Amygdala (tissue), 56 donors: ENCODE measurements at places on chromosomes 4 and X.

DNA sequence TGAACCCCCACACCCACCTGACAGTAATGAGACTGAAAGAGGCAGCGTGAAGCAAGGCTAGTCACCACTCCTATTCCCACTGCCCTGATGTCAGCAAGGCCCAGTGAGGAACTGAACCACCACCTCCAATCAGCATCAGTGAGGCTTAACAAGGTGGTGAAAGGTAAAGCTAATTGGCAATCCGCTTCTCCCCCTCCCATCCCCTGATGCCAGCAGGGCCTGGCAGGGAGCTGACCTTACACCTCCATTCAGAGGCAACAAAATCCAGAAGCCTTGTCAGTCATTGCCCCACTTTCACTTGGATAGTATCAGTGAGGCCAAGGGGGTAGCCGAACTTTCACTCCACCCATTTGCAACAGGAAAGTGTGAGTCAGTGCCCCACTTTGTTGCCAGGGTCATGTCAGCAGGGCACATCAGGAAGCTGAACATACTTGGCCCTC is 60.8 kb downstream of the AWAT2 start:
- no peak for DNase-seq

DNA sequence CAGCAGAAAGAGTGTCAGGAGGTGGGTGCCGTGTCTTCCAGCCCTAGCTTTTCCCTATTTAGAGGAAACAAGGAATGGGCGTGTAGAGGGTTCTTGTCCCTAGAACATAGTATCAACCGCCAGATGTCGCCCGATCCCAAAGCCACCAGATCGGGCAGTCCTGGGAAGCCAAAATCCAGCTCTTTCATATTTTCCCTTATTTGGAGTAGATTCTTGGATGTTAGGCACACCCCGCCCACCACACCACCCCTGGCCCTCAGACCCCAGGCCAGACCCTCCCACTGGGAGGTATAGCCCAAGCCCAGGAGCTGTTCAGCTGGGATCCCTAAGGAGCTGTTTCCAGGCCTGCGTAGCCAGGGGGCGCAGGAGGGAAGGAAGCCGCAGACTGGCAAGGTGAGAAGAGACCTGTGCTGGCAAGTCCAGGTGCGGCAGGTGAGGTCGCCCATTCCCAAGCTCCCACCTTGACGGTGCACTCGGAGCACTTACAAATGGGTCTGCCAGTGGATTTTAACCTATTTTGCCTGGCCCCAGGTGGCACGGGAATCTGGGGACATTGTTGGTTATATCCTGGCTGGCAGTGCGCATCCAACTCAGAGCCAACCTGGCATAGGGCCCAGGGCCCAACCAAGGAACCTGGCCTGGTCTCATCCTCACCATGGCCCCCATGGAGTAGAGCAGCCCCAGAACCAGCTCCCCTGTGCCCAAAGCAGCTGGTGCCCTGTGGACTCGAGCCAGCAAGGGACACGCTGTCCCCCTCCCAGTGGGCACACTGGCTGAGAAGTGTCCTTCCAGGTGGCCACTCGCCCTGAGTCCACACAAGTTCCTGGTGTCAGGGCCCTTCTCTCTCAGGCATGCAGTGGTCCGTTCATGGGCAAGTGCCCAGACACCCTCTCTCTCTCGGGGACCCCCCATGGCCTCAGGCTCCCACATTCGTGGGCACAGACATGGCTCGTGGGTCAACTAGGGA is 811 bp downstream of the FLNA start:
- DNase-seq = peak; percentile 57

DNA sequence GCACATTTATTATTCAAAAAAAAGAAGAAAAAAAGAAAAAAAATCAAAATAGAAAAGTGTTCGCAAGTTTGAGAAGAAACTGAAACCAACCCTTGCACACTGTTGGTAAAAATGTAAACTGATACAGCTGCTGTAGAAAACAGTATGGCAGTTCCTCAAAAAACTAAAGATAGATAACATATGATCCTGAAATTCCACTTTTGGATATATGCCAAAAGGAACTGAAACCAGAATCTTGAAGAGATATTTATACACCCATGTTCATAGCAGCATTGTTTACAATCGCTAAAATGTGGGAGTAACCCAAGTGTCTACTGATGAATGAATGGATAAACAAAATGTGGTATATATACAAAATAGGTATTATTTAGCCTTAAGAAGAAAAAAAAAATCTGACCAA is 155.4 kb downstream of the TBCK start:
- no peak for DNase-seq

GRCh38 chr4:41236032-41236431 is 20.7 kb upstream of the UCHL1 start:
- no peak for DNase-seq

DNA sequence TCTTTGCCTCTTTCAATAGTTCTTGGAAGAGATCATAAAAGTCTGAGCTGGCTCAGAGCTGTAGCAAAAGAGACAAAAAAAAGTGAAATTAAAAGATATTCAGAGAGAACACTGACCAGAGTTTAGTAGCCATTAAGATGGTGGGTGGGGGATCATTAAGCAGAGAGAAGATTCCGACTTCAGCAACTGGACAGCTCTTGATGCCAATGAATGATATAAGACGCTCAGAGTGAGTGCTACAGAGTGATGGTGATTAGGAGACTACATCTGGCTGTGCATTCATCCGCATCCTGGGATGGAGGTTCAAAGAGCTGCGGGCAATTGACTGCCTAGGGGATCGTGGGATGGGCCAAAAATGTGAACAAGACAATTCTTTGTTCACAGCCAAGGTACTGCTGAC is 178.5 kb downstream of the PACRGL start:
- DNase-seq = no peak

GRCh38 chr4:185904381-185904780 is 92.4 kb upstream of the SORBS2 start:
- no peak for DNase-seq

- peak; percentile 10 for DNase-seq
These were observed 100.1 kb downstream of the REPS2 start for GRCh38 chrX:17046478-17047097.

DNA sequence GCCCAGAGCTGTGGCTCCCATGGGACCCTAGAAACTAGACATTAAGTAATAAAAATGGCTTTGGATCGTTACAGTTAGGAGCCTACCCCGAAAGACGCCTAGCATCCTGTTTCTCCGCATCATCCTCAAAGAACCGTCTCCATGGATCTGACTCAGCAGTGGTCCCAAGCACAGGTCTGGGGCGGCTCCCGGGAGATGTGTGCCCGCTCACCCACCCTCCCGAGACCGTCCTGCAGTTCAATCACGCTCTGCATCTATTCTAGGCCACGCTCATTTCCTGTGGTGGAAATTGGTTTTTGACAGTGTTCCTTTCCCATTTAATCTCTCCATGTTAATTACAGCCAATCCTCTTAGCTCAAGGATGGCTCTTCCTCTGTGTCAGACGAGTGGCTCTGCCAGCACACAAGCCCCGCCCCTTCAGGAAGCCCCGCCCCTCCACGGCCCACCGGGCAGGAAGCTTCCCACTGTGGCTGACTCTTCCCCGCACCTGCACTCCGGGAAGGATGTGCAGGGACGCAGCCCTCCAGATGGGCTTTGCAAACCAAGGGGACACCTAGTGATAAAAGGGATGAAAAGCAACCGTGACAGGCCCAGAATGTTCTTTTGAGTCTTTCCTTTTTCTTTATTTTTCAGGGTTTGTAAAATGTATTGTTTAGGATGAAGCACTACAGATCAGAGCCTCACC is 34.5 kb upstream of the HELT start:
- DNase-seq = peak; percentile 10

DNA sequence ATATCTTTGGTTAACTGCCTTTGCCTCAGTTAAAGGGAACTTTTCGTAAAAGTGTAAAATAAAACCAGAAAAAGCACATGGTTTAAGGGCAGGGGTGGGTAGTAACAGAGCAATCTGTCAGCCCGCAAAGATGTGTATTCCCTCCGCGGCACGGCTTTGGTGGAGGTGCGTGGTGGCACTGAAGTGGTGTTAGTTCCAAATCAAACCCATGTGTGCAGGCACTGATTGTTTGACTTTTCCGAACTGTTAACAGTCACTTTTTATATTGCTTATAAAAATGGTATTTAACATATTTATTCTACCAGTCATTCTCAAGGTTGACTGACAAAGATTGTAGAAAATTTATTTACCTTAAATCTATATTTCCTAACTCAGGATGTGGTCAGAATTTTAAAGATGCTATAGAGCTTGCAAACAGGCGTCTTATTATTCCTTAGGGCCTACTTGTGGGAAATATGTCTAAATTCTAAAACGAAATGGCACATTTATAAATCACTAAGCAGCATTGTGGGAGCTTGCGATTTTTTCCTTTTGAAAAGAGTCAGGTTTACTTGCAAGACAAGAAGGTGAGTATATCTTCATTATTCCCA is 272.7 kb upstream of the PCDH18 start:
- no peak for DNase-seq

DNA sequence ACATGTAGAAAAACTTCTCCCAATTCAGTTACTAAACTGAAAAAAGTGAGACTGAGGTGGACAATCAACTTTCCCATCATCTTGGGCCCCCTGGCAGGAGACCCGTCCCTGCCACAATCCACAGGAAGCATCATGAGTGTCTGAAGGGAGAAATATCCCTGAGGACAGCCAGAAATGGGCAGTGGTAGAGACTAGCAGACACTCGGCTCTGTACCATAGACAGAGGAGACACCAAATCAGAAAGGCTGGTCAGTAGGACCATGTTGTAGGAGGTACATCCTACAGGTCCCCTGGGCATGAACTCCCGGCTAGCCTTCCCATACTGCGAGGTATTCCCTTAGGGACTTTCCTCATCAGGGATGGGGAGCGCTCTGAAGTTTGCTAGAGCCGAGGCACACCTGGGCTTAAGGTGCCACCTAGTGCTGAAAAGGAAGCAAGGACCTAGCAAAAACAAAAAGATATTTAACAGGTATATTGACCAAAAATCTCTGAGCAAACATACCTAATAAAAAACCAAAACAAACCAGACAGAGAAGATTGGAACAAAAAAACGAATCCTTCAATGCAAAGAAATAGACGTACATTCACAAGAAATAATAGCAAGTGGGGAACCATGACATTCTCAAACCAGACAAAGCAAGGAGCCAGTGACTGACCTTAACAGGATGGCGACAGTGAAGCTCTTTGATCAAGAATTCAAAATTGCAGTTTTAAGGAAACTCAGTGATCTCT is 55.6 kb downstream of the HAUS3 start:
- DNase-seq = no peak

DNA sequence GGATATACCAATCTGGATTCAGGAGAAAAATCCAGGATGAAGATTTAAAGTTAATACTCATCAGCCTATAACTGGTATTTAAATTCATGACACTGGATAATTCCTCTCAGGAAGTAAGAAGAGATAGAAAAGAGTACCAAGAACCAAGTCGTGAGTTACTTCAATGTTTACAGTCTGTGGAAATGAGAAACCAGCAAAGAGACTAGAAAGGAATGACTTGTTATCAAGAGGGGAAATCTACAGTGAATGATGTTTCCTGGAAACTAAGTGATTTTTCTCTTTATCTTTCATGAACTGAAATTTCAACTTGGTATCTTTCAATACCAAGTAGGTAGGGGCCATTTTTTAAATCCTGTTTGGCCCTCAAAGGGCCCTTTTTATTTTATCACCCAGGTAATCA is 217.9 kb upstream of the AFF2 start:
- DNase-seq = no peak

DNA sequence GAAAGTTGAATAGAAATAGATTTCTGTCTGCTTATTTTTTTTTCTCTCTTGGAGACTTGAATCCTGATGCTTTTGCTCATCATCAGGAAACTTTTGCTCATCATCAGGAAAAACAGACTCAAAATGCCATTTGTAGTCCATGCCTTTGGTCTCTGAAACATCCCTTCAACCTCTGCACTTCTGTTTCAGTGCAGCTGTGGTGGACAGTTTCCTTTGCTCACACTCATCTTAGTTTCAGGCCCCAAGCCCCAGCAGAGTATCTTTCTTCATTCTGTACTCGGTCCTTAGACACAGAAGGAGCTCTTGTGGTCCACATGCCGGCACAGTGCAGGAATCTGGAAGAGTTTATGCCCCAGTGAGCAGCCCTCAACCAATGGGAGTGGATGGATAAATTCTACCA is 337.9 kb downstream of the PPP3CA start:
- DNase-seq = no peak

- DNase-seq = no peak
These were observed 83.8 kb downstream of the CCKAR start for GRCh38 chr4:26406346-26406975.

DNA sequence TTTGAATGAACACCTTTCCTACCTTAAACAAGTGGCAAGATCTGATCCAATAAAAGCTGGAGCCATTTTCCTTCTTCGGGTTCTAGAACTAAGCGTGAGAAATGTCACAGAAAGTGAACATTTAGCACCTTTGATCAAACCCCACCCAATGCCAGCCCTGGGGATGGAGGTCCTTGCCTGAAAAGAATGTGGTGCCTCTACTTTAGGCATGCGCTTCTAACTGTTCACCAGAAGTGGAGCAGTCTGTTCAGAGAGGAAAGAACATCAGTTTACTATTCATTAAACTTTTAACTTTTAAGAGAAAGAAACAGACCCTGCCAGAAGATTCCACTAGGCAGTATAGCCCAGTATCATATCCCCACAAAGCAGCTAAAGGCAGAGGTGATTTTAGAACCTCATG is 75.9 kb downstream of the INTS12 start:
- DNase-seq = peak; percentile 1

GRCh38 chr4:102216666-102217065 is 128.6 kb downstream of the SLC39A8 start:
- no peak for DNase-seq

DNA sequence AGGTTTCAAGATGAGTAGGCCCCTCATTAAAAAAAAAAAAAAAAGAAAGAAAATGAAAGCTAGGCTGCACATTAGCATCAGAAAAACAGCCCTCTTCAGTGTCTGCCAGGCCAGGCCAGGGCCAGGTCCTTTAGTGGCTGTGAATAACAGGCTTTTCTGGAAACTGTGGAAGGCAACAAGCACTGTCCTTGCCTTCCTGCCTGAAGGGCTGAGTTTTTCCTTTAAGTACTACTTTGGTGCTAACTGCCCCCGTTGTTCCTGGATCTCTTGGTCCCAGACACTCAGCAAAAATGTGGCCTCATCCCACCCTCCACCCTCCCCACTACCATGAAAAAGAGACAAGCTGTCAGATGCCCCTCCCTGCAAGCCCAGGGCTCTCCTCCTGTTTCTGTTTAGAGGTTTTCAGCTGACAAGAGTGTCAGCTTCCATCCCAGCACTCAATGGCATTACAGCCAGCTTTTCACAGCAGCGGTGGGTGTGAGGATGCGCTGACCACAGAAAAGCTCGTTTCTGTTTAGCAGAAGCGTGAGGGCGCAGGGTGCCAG is 174.2 kb downstream of the NHS start:
- no peak for DNase-seq

- DNase-seq = no peak
These were observed 38.0 kb downstream of the KIT start for GRCh38 chr4:54695788-54696187.

DNA sequence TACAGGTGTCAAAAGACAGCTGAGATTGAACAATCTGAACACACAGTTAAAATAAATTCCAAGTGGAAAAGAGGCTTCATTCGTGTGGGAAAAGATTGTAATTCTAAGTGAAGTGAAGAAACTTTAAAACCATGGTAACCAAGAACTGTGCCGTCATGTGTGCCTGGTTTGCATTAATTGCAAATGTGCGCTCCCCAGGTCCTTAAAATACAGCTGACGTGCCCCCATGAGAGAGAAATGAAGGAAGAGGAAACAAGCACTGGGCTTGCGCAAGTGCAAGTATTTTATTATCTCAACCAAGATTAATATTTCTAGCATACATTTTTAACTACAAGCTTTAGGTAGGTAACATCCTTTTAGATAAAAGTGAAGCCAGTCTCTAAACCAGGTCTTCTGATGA is 92.5 kb downstream of the PARM1 start:
- no peak for DNase-seq

- DNase-seq = no peak
These were observed 324.2 kb downstream of the PCDH19 start for GRCh38 chrX:100085846-100086245.

- DNase-seq = no peak
These were observed 100.1 kb downstream of the CEP135 start for GRCh38 chr4:56048702-56049431.
